Activated T-helper 2 cell treated with anti-CD3 and anti-CD28 coated beads, Interferon-gamma antibody, Interleukin-2, Interleukin-4, amounts not matched to agents 10 μg/mL and 5 μg/mL and 100 μg/mL, durations not matched to agents 14 hours and 24 hours and 36 hours (primary cell): ENCODE measurements at places on chromosomes 3 and 15. TPM values are rescaled to one million over a fixed set of nuclear protein-coding genes. Genes with fewer than 3 reads are reported as not detected.

- no peak for DNase-seq
Measured at GRCh38 chr3:51396401-51396800, 5.3 kb downstream of the RBM15B start.

- DNase-seq, result no peak
Measured at GRCh38 chr3:114294940-114295480, 1.2 kb downstream of the TIGIT start.

- DNase-seq, result no peak
Measured at GRCh38 chr3:64860536-64860870, 172.7 kb upstream of the ADAMTS9 start.

DNA sequence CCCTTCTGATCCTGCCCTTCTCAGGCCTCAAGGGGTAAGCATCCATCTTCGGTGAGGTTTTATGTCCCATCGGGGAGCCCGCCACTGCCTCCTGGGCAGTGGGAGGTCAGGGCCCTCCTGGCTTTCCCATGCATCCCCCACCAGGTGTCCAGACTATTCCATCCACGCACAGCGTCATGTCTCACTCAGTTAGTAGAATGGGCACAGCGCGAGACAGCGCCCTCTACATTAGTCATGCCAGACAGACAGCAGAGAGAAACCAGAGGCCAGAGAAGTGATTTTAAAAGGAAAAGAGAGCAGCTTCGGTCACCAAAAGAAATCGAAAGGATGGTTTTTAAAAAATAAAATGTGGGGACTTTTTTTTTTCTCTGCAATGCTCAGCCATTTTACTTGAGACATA lies 49.8 kb downstream of the ZDHHC3 start:
- no peak for DNase-seq

GRCh38 chr15:70083946-70084345 lies 13.8 kb downstream of the TLE3 start:
- no peak for DNase-seq

- DNase-seq, result no peak
Measured at GRCh38 chr3:97831140-97831539, 9.3 kb downstream of the CRYBG3 start.

- no peak for DNase-seq
Measured at GRCh38 chr3:170651260-170651845, 65.5 kb upstream of the SLC7A14 start.

GRCh38 chr3:106514431-106514830 lies 645.6 kb upstream of the CBLB start:
- no peak for DNase-seq

DNA sequence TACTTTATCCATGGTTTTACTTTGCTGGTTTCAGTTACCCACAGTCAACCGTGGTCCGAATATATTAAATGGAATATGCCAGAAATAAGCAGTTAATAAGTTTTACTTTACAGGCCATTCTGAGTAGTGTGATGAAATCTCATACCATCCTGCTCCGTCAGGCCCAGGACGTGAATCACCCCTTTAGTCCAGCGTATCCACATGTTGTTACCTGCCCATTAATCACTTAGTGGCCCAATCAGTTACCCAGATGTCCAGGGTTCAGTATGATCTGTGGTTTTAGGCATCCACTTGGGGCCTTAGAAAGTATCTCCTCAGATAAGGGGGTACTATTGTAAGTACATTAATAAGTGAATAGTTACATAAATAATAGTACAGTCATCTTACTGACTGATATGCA lies 88.0 kb downstream of the TTBK2 start:
- DNase-seq, result no peak

GRCh38 chr3:31508452-31509146 lies 24.1 kb upstream of the STT3B start:
- no peak for DNase-seq

DNA sequence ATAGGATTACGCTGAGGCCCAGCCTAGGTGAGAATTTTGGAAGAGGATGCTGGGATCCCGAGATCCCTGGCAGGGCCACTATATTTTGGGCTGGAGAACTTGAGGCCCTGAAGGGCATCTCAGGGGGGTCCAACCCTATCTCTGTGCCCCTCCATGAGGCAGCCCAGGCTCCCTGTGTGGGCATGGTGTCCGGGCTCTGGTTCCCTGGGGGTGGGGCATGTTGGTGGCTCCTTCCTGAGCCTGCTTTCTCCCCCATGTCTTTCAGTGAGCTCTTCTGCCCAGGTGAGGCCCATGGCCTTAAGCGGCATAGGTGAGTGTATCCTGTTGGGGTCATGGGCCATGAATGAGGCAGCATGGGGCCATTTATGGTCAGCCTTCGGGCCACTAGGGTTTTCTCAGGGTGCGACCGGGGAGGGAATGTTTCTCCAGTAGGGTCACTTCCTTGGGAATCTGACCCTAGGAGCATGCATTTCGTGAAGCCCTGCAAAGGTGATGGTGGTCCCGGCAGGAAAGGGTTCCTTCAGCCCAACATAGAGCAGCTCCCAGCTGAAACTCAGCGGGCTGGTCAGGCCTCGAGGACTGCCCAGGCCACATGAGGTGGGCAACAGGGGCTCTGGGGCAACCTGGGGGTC lies 191.3 kb downstream of the UBE3A start:
- DNase-seq, result no peak

GRCh38 chr3:46829699-46830208 lies 33.5 kb downstream of the MYL3 start:
- DNase-seq, result no peak

GRCh38 chr3:157285966-157286365 lies 126.0 kb upstream of the CCNL1 start:
- DNase-seq, result no peak

DNA sequence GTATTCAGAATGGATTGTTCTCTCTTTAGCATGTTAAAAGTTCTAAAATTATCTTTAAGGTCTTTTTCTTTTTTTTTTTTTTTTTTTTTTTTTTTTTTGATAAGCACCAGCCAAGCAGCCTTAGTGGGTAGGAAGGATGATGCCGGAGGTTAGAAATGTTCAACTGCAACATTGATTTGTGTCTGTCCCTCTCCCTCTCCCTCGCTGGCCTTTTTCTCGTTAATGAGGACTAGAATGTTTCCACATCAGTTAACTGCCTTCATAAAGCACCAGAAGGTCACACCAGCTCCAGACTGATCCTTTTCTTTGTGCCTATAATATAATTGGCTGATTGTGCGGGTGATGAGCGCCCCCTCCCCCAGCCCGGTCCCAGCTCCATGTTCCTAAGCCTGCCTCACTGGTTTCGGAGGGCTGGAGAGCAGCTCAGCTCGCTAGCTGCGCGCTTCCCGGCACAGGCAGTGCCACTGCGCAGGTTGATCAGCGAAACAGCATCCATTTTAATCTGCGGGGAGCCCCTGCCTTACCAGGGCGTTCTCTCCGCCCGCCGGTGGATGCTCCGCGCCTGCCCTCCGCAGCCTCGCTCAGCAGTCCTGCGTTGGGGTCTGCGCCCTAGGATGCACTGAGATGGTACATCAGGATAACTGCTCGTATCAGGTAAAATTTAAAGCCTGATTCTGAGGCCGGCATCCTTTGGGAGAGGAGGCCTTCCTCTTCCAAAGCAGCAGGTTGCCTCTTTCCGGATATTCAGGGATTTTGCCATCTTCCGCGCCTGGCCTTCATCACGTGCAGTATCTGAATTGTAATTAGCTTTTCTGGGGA lies 148.9 kb upstream of the IL12A start:
- DNase-seq, result no peak

DNA sequence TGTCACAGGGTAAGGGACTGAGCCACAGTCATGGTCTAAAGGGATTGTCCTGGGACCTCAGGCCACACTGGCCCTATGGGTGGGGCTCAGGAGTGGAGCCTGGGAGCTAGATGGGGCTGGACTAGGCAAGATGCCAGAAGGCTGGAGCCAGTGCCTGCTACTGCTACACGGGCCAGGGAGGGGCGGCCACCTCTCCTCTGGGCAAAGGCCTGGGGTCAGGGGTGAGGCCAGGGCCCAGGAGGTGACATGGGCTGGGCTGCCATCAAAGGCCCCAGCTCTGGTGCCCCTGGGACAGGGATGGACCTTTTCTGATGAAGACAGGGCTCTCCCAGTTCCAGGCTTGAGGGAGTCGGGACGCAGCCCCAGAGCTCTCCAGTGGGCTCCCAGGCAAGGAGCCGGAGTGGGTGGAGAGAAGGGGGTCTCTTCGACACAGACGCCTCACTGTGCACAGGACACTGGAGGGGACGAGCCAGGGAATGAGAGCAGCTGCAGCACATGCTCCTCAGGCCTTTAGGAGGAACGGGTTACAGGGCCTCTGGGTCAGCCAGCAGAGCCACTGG lies 62.1 kb upstream of the IQSEC1 start:
- DNase-seq, result no peak

GRCh38 chr3:39149059-39149455 lies 4.3 kb downstream of the CSRNP1 start:
- no peak for DNase-seq

- no peak for DNase-seq
Measured at GRCh38 chr3:102230057-102230456, 204.8 kb upstream of the ZPLD1 start.

DNA sequence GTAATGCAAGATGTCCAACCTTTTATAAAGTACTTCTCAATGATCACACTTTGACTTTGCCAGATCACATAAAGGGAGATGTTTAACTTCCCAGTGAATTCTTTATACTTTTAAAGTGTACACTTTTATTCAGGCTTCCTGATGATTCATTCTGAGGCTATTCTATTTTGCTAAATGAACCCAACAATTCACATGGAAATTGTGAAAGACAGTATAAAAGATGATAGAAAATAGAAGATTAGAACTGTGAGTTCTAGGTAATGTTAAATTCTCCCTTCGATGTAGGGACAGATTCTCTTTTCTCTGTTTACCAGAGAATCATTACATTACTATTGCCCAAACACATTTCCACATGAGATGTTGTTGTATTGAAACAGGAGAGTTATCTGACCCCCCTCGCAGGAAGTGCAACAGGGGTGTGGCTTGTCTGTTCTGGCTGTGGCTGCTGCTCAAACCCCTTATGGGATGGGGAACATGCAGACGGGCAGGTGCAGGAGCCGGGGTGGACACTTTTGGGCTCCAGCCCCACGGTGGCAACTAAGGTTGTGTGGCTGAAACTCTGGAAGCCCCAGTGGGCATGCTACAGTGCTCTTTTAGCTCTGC lies 131.3 kb upstream of the LRTM1 start:
- no peak for DNase-seq

GRCh38 chr3:172586436-172586835 lies 63.2 kb upstream of the TNFSF10 start:
- no peak for DNase-seq

DNA sequence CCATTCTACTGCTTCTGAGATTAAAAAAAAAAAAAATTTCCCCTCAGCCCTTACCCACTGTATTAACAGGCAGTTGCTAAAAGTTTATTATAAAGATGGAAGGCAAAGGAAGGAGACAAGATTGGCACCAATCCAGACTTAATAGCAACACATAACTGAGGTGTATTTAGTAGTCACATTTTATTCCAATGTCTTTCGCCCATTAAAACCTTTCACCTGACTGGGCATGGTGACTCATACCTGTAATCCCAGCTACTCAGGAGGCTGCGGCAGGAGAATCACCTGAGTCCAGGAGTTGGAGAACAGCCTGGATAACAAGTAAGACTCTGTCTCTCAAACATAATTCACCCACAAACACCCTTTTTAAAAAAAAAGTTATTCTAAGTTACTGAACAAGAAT lies 4.4 kb downstream of the ACAP2 start:
- DNase-seq, result no peak

- DNase-seq, result no peak
Measured at GRCh38 chr15:39555885-39556284, 25.0 kb upstream of the THBS1 start.

DNA sequence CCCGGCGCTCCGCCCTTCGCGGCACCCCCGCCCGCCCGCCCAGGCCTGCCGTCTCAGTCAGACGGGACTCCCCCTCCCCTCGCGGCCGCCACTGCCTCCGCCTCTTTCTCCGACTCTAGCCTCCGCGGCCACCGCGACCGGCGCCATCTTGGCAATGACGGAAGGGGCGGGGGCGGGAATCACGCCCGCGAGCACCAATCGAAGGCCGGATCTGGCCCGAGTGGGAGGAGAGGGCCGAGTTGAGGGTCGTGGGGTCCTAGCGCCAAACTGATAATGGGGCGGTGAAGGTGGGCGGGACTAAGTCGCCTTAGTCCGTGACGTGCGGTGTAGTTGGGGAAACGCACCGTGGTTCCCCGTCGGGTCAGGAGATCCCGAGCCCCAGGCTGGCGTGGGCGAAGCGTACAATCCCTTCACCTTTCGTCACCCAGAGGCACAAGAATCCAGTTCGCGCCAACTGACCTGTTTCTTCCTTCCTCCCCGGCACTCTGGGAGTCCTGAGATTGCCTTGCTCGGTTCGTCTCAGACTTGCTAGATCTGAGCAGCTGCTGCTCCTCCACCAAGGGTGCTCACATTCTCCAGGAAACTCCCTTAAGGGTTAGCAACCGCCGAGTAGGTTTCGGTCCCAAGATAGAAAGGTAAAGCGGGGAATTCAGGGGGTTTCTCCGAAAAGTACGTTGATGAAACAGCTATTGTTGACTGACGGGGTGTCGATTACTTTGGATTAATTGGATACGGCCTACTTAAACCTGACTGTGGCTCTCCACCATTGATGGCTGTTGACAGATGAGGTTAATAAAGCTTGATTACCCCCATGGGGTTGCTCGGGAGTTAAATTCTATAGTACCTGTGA lies at the start of gene DENND4A:
Gene DENND4A (minus strand): TSS at position 156 of the 850 bp plus-strand sequence. CDS start 35,843 bp downstream, outside the sequence.
- DNase-seq, result peak; percentile 98

- DNase-seq, result no peak
Measured at GRCh38 chr3:32256206-32256605, 17.7 kb downstream of the CMTM8 start.

DNA sequence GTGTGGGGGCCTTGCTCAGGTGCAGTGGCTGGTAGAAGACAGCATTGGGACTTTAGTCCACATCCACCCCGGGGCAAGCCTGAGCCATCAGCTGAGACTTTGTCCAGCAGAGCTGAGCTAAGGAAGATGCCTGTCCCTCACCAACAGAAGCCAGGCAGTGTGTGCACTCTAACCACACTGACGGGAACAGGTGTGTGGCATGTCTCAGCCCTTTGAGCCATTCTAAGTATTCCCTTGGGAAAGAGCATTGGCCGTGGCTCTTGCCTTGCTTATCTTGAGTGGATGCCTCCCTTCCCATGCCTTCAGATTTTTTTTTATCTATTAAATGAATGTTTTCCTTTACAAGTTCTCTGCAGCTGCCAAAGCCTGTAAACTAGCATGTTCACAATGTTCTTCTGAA lies 3.5 kb downstream of the GABRA5 start:
- DNase-seq, result no peak

GRCh38 chr3:70726096-70726938 lies 413.9 kb upstream of the MDFIC2 start:
- DNase-seq, result no peak

The ISLR gene
- total RNA-seq, result not detected in 2 replicates

The AGBL1 gene
- total RNA-seq, result 0.14 and 0.18 TPM in 2 replicates

The PLA2G4B gene
- total RNA-seq, result 8.0 and 10.5 TPM in 2 replicates

The ARPP21 gene
- 0.14 TPM in 1 of 2 replicates, not detected in the other for total RNA-seq

The TTLL13 gene
- total RNA-seq, result 0.34 and 1.3 TPM in 2 replicates

The TLR9 gene
- 0.32 and 0.50 TPM in 2 replicates for total RNA-seq

The SMCO1 gene
- total RNA-seq, result not detected in 2 replicates

The GP9 gene
- not detected in 2 replicates for total RNA-seq

The ZNF639 gene
- total RNA-seq, result 34.3 and 38.7 TPM in 2 replicates

The GRM7 gene
- not detected in 2 replicates for total RNA-seq

The MYO5C gene
- total RNA-seq, result 0.32 and 0.64 TPM in 2 replicates

The USP3 gene
- total RNA-seq, result 41.2 and 47.6 TPM in 2 replicates

The CDAN1 gene
- total RNA-seq, result 24.2 and 26.6 TPM in 2 replicates
